ENCODE measurements at places on chromosomes 13 and 19.

DNA sequence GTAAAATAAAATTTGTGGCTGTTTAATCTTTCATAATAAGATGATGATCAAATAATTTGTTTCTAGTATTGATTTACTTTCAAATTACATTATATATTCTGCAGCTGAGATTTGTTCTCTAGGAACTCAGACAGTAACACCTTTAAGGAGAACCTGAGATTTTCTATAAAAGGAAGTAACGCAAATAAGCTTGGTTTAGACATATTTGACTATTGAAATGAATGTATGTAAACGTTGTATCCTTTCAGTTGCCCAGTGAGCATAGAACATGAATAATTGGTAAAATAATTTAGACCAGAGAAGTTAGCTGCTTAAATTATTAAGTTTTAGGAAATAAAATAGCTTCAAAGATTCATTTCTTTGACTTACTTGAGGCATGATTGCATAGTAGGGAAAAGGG is 3.1 kb downstream of the CDK8 start:
- DNase-seq = no peak
- H3K27me3 ChIP-seq = no peaks in the 10 kb centered on the region
- H3K4me3 ChIP-seq = no peak overlapping the region
- H3K36me3 ChIP-seq = no peaks in the 10 kb centered on the region
- no peak overlapping the region for H3K27ac ChIP-seq

DNA sequence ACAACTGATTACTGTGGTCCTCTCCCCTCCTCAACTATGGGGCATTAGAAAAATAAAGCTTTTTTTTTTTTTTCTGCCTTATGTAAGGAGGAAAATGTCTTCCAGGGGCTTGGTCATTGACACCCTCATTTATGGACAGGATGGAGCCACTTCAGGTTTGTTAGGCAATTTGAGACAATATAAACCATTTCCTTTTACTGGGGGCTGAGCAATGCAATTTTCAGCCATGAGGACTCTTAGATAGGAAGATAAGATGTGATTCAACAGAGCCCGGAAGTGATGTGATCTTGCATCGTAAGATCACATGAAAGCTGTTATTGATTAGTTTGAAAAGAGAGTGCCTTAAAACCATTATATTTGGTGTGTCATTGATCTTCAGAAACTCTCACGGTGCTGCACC is 210.8 kb downstream of the OXGR1 start:
- no peaks in the 10 kb centered on the region for H3K4me1 ChIP-seq
- H3K36me3 ChIP-seq = no peaks in the 10 kb centered on the region
- no peaks in the 10 kb centered on the region for H3K27me3 ChIP-seq
- H3K27ac ChIP-seq = no peak overlapping the region

DNA sequence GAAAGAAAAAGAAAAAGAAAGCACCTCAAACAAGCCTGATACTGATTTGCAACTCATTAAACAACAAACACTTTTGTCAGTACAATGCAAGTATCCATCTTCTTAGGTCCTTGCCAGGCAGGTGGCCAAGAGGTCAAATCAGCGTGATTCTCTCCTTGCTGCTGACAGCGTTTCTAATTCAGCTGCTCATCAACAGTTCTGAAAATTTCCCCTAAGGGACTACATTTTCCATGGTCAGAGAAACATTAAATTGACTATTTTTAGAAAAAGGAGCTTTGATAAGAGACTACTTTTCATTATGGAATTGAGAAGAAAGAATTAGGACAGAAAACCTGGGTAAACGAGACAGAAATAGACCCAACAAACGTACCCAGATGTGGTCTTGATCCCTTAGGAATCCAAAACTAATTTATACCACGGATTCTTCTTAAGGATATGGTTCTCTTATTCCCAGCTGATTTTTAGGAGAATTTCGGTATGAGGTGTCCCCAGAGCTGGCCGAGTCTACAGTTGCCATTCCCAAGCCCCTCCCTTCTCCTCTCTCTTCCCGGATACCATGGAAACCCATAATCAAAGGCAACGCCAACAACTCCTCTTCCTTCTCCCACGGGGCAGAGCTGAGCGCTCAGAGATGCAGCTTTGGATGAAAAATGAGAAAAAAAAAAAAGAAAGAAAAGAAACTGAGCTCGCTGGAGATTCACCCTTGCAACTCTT is 29.5 kb upstream of the CEBPG start:
- DNase-seq = no peak
- no peak overlapping the region for H3K4me3 ChIP-seq
- no peaks in the 10 kb centered on the region for H3K36me3 ChIP-seq
- no peaks in the 10 kb centered on the region for H3K27me3 ChIP-seq
- no peaks in the 10 kb centered on the region for H3K4me1 ChIP-seq

- no peak overlapping the region for H3K4me3 ChIP-seq
- H3K27me3 ChIP-seq = no peaks in the 10 kb centered on the region
- H3K27ac ChIP-seq = no peak overlapping the region
- H3K36me3 ChIP-seq = no peaks in the 10 kb centered on the region
- no peaks in the 10 kb centered on the region for H3K4me1 ChIP-seq
Measured at GRCh38 chr13:33340631-33341030, 55.1 kb upstream of the STARD13 start.

DNA sequence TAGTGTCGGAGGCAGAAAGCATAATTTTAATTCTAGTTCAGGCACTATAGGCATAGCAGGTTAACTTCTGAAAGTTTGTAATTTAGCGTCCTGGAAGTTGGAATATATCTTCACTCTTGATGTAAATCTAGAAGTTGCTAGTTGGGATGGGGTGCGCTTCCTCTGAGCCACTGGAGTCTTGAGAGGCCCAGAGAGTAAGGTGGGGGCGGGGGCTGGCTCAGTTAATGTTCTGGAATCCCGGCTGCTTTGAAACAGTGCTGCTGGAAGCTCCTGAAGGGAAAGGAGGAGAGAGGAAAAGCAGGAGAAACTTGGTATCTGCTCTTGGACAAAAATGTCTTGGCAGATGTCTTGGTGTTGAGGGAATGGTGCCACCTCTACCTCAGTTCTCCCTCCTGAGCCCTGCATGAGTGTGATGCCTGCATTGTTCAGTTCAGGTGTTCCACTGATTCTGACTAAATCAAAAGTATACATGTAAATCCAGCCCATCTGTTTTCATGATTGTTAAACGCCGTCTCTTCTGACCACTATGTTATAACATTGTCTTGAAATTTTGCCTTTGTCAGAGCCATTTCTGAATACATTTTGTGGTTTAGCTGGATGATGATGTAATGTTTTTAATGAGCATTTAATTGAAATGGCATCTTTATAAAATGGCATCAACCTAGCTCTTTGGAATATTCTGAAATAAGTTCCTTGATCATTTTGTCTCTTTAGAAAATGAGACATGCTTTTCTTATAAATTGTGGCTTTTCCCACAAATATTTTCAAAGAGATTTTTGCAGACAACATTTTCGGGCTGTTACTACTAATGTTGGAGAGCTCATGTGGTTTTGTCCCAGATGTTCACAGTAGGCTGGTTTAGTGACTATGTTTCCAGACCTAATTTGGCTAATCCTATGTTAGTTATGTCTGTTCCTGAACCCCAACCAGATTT is 202.7 kb downstream of the SHISA2 start:
- no peaks in the 10 kb centered on the region for H3K36me3 ChIP-seq
- H3K27ac ChIP-seq = no peak overlapping the region
- no peaks in the 10 kb centered on the region for H3K4me1 ChIP-seq
- no peak for DNase-seq
- no peaks in the 10 kb centered on the region for H3K27me3 ChIP-seq

- H3K4me1 ChIP-seq = no peaks in the 10 kb centered on the region
- peak overlapping the region; percentile 17 for H3K4me3 ChIP-seq
- no peaks in the 10 kb centered on the region for H3K36me3 ChIP-seq
- no peaks in the 10 kb centered on the region for H3K27me3 ChIP-seq
- H3K27ac ChIP-seq = peak overlapping the region; percentile 50
- DNase-seq = no peak
Measured at GRCh38 chr19:16285769-16286498, 38.7 kb upstream of the KLF2 start.

GRCh38 chr13:41017159-41017558 is 2.0 kb downstream of the ELF1 start:
- H3K4me3 ChIP-seq = peak overlapping the region; percentile 12
- H3K27ac ChIP-seq = no peak overlapping the region
- H3K27me3 ChIP-seq = no peaks in the 10 kb centered on the region
- peaks cover 6% of the 10 kb centered on the region for H3K4me1 ChIP-seq

DNA sequence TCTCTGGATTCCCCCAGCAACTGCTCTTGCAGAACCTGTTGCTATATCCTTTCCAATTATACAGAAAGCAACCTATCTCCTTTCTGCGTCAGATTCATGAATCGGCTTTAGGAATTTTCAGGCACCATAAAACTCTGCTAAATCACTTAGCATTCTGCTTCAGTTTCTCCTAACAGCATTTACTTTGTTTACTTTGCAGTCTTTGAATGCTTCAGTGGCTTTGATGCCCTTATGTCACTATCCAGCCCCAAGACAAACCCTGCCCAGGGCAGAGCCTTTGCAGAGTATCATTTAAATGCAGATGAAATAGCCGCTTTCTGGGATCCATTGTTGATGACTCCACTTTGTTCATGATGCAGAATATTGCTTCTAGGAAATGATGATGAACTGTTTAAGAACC is 43.1 kb downstream of the SLITRK1 start:
- no peak overlapping the region for H3K27ac ChIP-seq
- no peak for DNase-seq

GRCh38 chr13:114237415-114238112 is 2.9 kb downstream of the CDC16 start:
- peaks cover 8% of the 10 kb centered on the region for H3K4me1 ChIP-seq
- DNase-seq = no peak
- no peaks in the 10 kb centered on the region for H3K27me3 ChIP-seq
- peaks cover 29% of the 10 kb centered on the region for H3K36me3 ChIP-seq

DNA sequence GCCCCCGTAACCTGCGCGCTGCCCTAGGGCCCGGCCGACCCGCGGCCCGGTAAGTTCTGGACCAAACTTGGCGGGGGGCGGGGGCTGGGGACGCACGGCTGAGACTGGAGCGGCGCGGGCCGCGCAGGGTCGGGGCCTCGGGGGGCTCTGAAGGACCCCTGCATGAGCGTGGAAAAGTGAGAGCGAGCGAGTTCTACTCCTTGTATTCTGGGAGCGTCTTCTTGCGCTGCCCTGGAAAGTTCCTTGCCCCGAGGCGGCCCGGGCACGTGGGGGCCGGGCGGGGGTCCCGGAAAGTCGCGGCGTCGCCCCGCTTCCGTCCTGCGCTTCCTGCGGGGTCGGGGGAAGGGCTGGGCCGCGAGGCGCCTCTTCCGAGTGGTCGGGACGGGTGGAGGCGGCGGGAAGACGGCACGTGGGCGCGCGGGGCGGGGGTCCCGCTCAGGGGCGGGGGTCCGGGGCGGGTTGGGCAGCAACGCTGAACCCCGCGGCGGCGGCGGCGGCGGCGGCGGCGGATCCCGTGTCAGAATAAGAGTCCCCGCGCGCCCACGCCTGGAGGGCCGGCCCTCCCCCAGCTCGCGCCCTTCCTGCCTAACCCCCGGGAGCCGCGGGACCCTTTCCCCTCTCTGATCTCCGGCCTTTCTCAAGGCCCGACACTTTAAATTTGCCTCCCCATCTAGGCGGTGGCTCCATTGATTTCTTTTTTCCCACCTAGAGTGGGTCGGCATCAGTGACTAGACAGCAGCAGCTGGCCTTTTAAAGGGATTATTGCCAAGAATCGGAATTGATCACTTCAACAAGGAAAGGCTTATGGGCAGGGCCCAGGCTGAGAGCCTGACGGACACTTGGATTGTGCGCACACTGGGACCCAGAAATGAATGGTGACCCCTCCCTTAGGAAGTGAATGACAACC is 749 bp downstream of the GATAD2A start:
- H3K27ac ChIP-seq = peak overlapping the region; percentile 79
- no peaks in the 10 kb centered on the region for H3K27me3 ChIP-seq
- H3K36me3 ChIP-seq = no peaks in the 10 kb centered on the region
- peak overlapping the region; percentile 49 for H3K4me3 ChIP-seq
- peaks cover 25% of the 10 kb centered on the region for H3K4me1 ChIP-seq

DNA sequence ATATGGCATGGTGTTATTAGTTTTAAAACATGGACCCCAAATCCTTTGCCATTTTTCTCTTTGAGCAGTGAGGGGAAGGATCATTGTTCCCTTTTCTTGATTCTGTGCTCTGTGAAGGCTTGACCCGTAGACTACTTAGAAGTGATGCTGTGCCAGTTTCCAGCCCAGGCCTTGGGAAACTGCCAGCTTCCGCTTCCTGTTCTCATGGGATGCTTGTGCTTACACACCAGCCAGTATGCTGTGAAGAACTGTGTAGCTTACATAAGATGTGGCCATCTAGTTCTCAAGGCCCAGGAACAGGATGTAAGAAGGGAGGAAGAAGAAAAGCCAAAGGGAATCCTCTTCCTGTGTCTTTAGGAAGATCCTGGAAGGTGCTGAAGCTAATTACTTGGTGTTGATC is 180.9 kb downstream of the PCCA start:
- no peak overlapping the region for H3K4me3 ChIP-seq
- H3K27me3 ChIP-seq = no peaks in the 10 kb centered on the region
- no peak overlapping the region for H3K27ac ChIP-seq
- H3K4me1 ChIP-seq = no peaks in the 10 kb centered on the region
- no peaks in the 10 kb centered on the region for H3K36me3 ChIP-seq

DNA sequence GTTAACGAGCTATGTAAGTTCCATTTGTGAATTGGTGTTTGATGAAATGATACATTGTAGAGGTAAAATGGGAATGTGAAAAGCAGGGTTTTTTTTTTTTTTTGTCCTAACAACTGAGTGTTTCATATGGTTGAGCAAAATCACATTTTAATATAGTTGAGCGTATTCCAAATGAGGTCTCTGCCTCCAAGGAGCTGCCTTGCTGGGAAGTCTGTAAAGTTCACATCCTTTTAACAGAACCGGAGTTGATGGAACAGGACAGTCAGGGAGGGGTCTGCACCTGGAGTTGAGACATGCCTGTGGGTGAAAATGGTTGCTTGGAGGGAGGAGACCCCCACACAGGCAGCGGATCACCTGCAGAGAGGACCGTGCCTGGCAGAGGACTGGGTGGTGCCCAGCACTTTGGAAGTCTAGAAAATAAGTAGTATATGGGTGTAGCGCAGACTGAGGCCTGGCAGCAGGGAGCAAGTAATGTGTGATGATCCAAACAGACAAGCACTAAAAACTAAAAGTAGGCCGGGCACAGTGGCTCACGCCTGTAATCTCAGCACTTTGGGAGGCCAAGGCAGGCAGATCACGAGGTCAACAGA is 75.2 kb upstream of the UBAC2 start:
- no peaks in the 10 kb centered on the region for H3K4me1 ChIP-seq
- no peaks in the 10 kb centered on the region for H3K36me3 ChIP-seq
- no peaks in the 10 kb centered on the region for H3K27me3 ChIP-seq
- no peak for DNase-seq
- H3K4me3 ChIP-seq = no peak overlapping the region
- H3K27ac ChIP-seq = no peak overlapping the region

DNA sequence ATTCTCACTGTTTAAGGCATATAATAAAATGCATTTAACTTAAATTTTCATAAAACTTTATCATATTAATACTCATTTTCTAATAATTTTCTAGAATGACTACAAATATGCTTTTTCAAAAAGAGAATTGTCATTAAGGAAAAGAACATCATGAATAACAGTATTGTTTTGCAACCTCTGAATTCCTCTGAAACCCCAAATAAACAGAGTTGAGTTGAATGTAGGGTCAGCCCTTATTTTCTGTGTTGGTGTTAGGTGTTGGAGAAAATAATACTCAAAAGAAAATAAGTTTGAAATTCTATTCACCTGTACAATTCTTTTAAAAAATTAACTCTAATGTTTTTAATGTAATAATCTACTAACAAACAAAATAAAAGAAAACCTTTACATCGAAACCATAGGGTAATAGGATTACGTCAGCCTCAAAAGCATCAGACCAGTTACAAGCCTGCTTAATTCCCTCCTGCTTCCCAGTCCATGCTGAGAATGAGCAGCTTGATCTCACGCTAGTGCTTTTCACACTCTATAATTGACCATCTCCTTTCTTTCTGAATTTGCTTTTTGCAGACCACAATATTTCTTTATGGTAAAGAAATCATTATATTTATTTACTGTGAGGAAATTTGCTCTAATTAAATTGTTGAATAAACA is 160.9 kb downstream of the PCDH9 start:
- no peaks in the 10 kb centered on the region for H3K36me3 ChIP-seq
- no peak for DNase-seq
- no peaks in the 10 kb centered on the region for H3K4me1 ChIP-seq
